ENCODE measurements at places on chromosomes 1 and 21.

GRCh38 chr1:9792156-9793042 is 31.4 kb downstream of the CLSTN1 start:
- DNase-seq = no peak

DNA sequence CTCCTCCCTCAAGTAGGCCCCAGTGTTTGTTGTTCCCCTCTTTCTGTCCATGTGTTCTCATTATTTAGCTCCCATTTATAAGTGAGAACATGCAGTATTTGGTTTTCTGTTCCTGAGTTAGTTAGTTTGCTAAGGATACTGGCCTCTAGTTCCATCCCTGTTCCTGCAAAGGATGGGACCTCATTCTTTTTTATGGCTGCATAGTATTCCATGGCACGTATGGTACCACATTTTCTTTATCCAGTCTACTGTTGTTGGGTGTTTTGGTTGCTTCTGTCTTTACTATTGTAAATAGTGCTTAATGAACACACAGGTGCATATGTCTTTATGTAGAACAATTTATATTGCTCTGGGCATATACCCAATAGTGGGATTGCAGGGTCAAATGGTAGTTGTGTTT is 232.9 kb downstream of the TPR start:
- no peak for DNase-seq

DNA sequence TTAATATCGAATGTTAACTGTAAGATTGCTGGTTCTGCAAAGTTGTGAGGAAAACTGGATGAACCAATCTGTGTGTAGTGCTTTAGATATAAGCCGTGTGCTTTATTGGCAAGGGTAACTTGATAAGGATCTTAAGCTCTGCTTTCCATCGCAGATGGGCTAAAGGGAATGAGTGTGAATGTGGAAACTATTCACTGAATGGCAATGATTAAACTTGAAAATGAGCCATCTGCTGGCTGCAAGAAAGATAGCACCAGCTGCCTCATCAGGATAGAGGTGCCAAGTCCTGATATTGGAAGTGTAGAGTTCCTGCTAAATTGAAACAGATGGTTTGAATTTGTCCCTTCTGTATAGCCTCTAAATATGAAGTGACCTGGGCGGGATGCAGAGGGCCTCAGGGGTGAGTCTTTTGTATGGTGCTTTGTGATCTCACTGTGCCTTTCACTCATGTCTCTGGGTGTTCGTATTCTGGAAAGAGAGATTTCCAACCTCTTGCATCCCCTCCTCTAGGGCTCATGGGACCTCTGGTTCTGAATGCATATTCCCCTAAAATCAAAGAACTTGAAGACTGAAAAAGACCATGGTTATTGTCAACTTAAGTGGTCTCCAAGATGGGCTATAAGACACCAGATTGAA is 9.2 kb downstream of the FCRL3 start:
- no peak for DNase-seq

DNA sequence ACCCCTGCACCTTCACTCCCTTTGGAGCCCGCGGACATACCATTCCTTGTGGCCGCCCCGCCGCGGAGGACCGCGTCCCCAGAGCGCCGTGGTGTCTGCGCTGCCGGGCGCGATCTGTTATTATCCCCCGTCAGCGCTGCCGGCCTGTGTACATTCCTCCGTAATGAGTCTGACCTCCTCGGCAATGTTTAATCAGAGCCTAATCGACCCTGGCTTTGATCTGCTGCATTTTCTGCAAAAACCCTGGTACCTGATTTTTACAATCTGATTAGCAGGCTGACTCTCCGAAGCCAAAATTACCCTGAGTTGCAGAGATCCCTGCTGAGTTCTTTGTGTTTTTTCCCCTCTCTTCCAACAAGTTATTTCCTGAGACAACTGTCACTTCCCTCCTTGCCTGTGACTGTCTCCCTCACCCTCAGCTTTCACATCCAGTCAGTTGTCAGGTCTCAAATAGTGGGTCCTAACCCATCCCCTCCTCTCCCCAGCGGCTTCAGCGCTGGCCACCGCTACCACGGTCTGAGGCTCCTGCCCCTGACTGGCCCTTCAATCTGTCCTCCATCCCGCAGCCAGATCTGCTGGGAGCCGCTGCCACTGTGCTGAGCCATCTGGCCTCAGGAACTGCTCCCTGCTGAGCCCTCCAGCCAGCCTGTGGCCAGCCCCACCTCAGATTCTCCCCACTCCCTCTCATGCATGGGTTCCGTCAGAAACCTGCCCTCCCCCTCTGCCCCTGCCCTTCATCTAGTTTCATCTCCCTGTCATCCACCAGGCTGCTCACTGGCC is 53.5 kb downstream of the GLIS1 start:
- DNase-seq = no peak

DNA sequence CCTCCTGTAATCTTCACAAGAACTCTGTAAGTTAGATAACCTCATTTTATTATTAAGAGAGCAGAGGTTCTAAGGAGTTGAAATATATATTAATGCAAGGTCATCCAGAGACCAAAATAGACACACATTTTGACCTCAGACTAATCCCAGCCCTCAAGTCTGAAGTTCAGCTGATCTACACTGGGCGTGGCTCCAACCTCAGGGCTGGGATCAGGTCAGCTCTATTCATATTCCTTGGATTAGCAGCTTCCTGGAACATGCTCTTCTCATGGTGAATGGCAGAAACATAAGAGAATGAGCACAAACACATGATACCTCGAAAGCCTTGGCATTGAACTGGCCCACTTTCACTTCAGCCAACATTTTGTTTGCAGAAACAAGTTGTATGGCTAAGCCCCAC is 200.8 kb upstream of the ST6GALNAC5 start:
- no peak for DNase-seq
